ENCODE measurements at places on chromosomes 16 and 17.

DNA sequence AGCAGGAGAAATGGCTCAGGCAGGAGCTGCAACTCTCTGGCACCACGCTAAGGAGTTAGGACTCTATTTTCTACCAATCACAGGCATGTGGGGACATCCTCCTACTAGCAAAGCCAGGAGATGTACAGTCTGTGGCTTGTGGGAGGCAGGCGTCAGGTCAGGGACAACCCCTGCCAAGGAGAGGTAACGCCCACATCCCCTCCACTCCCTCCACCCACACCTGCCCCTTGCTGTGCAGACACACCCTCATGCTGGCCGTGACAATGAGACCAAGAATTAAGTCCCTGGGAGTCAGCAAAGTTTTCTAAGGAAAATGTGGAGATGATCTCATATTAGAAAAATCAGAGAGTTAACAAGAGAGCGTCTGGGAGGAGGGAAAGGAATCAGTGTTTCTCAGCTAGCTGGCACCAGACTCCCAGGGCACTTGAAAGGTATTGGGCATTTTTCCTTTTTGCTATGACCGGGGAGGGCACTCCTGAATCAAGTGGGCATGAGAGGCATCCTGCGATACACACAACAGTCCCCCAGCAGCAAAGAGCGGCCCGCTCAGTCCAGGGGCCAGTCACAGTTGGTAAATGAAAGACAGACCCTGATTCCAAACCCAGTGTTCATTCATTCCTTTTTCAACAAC lies 87.3 kb upstream of the RPL38 start:
- ATAC-seq = no peak

DNA sequence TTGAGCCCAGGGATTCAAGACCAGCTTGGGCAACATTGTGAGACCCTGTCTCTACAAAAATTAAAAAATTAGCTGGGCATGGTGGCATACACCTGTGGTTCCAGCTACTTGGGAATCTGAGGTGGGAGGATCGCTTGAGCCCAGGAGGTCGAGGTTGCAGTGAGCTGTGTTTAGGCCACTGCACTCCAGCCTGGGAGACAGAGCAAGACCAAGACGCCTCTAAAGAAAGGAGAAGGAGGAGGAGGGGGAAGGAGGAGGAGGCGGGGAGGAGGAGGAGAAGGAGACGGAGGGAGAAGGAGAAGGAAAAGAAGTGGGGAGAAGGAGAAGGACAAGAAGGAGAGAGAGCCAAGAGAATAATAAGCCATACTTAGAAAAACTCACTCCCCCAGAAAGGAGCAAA lies 35.9 kb downstream of the STXBP4 start:
- ATAC-seq = no peak

DNA sequence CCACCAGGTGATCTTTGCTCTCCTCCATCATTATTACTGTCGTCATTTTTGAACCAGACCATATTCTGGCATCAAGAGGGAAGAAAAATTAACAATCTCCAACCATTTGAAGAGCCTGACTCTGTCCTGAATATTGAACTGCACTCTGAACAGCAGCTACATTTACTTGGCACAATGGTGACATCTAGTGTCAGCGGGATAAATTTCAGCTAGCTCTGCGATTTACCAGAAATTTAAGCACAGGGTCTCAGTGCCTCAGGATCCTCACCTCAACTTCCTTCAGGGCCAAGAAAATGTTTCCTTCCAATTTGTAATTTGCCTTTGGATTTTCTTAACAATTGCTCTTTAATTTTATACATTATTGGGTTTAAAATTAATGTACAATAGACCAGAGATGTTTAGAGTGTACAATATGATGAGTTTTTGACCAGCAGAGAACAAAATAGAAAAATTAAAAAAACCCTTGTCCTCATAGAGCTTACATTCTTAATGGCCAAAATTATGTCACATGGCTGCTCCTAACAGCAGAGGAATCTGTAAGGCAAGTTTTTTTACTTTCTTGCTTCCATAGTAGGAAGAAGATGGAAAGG lies 10.7 kb upstream of the ZNF19 start:
- ATAC-seq = peak; percentile 48

DNA sequence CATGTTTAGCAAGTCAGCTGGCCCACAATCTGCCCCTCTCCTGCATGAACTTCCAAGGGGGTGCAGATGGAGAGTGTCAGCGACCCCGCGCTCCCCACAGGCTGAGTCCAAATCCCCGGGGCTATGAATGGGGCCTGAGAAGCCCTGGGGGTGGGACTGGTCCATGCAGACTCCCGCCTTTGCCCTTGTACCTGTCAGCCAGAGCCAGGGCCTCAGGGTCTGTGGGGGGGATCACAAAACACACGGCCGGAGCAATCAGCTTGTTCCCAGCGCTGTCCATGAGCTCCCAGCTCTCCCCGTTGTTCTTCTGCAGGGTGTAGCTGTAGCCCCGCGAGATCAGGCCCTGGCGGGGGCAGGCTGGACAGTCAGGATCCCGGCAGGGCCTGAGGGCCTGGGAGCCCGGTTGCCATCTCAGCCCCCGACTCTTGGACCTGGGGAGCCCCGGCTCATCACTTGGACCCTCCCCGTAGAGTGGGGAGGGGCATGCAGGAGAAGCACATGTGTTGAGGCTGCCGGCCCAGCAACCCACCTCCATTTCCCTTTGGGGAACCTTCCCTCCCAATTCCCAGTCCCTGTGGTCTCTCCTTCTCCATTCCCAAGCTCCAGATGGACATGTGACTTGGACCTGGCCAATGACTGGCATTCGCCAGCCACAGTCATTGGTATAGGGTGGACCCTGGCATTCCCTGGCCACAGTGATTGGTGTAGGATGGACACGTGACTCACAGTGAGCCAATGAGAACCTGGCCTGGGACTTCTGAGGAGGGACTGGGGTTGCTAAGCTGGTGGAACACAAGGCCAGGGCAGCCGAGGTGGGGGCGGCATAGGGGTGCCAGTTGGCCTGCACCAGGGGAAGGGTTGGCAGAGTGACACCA lies 42.4 kb downstream of the PPL start:
- no peak for ATAC-seq

- ATAC-seq = no peak
These were observed 27.7 kb upstream of the GOSR1 start for GRCh38 chr17:30449480-30449879.

- ATAC-seq = no peak
These were observed 65.3 kb downstream of the COG7 start for GRCh38 chr16:23387666-23388065.

DNA sequence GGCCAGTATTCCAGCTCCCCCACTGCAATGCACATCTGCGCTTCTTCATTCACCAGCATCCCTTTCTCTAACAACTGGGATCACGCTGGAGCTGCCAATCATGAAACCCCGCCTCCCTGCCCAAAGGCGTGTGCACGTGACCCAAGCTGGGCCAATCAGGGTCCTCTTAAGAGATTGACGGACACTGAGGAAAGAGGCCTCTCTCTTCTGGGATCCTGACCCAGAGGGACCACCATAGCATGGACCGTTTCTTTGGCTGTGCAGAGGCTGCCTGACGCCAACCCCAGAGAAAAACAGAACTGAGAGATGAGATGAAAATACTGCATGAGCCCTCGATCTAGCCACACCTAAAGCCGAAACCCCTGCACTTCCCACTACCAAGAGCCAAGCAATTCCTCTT lies 32.0 kb downstream of the COTL1 start:
- no peak for ATAC-seq

- ATAC-seq = no peak
These were observed 190.2 kb upstream of the MPHOSPH6 start for GRCh38 chr16:82360024-82360783.

GRCh38 chr17:82365606-82366295 lies 5.8 kb upstream of the UTS2R start:
- ATAC-seq = no peak
